Activated CD4-positive, alpha-beta T cell treated with anti-CD3 and anti-CD28 coated beads, Interleukin-2, amount 50 U/mL, for 24 hours (primary cell): ENCODE measurements at places on chromosomes 3 and 15.

- DNase-seq, result no peak
Observed at GRCh38 chr15:58762731-58763130, 8.4 kb upstream of the MINDY2 start.

DNA sequence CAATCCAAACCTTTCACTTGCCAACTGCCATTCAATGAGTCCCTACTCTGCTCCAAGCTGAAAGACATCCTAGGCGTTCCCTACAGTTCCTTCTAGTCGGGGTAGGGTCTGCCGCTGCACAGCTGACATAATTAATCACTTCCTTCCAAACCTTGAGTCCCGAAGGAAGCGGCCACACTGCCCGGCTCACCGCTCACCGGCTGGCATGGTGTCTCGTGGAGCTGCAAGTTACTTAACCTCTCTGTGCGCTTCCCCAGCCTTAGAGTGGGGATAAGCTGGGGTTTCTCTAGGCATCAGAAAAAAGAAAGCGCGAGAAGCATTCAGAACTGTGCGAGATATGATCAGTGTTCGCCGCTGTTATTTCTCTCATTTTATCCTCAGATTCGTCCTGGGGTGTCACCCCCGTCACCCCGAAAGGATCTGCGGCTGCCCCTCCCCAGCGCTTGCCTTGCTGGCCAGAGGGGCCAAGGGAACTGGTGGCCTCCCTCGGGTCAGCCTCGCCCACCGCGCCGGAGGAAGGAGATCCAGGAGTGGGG is 748 bp downstream of the MRPS25 start:
- DNase-seq, result no peak

- no peak for DNase-seq
Observed at GRCh38 chr3:168100777-168101492, 5.2 kb upstream of the GOLIM4 start.

- no peak for DNase-seq
Observed at GRCh38 chr3:136658946-136659682, 93.1 kb downstream of the STAG1 start.

- no peak for DNase-seq
Observed at GRCh38 chr3:73294537-73294936, 233.1 kb downstream of the EBLN2 start.

GRCh38 chr15:80015156-80015555 is 44.2 kb upstream of the BCL2A1 start:
- no peak for DNase-seq

GRCh38 chr3:32557640-32558352 is 12.9 kb downstream of the DYNC1LI1 start:
- DNase-seq, result no peak

- no peak for DNase-seq
Observed at GRCh38 chr3:191356631-191357439, 26.5 kb upstream of the UTS2B start.

- DNase-seq, result no peak
Observed at GRCh38 chr3:10352146-10352911, 31.4 kb upstream of the SEC13 start.

DNA sequence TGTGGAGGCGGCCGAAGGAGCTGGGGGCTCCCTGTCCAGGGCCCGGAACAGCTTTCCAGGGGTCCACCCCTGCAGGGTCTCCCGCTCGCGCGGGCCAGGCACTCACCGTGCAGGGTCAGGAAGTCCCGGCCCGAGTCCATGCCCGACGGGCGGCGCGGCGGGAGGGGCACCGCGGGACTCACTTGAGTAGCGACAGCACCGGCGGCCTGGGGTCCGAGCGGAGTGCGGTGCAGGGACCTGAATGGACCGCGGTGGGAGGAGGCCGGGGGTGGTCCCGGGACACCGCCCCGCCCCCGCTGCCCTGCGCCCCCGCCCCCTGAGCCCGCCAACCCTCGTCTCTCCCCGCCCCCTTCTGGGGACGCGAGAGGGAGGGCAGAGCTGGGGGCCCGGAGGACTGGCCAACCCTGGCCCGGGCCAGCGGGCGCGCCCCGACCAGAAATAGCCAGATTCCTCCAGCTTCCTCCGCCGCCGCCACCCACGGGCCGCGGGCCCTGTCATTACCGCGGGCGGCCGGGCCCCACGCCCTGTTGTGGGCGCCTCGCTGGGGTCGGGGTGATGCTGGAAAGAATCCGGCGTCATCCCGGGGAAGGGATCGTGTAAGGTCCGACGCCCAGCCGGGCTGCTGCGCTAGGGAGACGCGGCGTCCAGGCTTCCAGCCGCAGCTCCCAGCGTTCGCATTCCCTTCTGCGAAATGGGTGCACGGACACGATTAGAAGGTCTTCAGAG is at the start of gene PLCD1:
PLCD1 (minus strand) TSS at position 243 of the 726 bp plus-strand sequence; CDS start at position 140, 103 bp downstream.
- DNase-seq, result no peak

- DNase-seq, result no peak
Observed at GRCh38 chr3:10981961-10982360, 10.6 kb upstream of the SLC6A1 start.

DNA sequence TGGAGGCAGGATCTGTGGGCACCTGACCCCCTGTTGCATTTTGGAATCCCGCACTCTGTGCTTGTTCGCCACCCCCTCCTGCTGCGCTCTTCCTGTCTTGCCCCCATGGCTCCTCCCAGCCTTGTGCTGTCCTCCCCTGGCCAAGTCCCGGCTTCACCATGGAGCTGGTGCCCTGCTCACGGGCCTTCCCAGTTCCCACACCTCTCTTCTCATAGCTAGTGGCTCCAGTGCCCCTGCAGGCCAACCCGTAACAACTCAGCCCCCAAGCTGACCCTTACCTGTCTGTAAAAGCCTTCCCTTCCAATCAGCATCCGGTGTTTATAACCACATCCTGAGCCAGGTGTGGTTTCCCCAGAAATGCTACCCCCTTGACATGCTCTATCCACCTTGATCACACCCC is 407.7 kb upstream of the C2CD4B start:
- DNase-seq, result no peak

GRCh38 chr15:77784361-77785292 is 151.9 kb upstream of the LINGO1 start:
- DNase-seq, result peak; percentile 7

- no peak for DNase-seq
Observed at GRCh38 chr3:126612479-126613205, 42.3 kb downstream of the TXNRD3 start.

- no peak for DNase-seq
Observed at GRCh38 chr15:56467616-56468015, 2.7 kb upstream of the MNS1 start.
